Calu3 (cell line): ENCODE measurements at places on chromosomes 13 and 19. TPM values are rescaled to one million over a fixed set of nuclear protein-coding genes. Genes with fewer than 3 reads are reported as not detected.

The NKPD1 gene
- total RNA-seq: 0.64 TPM in 2 replicates

The CFAP97D2 gene
- not detected in 2 replicates for total RNA-seq

DNA sequence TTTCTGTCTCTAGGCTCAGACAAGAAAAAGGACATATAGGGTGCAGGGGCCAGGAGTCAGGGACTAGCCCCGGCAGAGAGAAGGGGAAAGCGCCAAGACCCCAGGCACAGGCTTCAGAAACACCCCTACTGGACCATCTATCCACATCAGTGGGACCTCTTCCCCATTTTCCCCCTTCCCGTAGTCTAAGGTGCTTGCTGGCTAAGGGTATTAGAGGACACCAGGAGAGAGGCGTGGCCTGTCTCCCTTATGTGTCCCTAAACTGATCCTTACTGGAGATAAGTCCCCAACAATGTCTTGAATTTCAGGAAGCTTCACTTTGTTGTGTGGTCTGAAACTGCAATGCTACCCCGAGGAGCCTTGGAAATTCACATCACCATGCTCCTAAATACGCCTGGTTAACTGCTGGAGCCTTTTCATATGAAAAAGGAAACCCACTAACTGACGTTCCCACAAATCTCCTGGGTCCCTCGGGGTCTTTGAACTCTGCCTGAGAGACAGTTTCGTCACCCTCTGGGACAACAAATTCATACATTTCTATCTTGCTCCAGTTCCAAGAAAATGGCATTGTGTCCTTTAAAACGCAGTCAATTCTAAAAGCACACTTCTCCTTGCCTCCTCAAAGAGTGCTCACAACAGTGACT, 197.7 kb downstream of the COL4A1 start:
- H3K4me3 ChIP-seq: no peak overlapping the region
- H3K27me3 ChIP-seq: no peaks in the 10 kb centered on the region
- no peak overlapping the region for H3K27ac ChIP-seq
- H3K36me3 ChIP-seq: no peaks in the 10 kb centered on the region

DNA sequence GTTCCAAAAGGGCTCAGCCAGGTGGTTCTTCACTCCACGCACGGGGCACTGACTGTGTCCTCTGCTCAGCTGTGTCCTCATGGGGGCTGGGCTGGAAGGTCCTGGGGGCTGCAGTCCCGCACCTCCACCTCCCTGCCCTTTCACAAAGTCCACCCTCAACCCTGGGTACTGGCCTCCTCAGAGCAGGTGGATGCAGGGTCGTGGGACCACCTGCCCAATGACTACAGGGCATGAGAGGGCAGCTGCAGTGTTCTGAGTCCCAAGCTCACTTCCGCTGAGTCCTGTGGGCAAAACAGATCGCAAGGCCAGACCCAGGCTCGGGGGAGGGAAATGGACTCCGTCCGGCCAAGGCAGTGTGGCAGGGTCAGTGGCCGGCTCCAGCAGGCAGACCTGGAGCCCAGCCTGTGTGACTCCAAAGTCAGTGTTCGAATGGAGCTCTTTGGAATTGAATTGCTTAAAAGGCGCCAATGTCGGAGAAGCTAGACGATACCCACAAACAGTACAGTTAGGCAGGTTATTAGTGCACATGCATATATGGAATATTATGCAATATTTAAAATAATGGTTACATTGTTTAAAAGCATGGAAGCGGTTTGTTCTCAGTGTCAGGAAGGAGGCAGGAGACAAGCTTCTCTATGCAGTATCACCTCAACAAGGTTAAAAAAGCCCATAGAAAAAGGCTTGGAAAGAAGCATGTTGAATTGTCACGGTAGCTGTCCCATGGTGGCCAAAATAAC, 54.8 kb downstream of the MCF2L start:
- H3K36me3 ChIP-seq: no peaks in the 10 kb centered on the region
- DNase-seq: no peak
- H3K4me1 ChIP-seq: no peaks in the 10 kb centered on the region
- H3K4me3 ChIP-seq: no peak overlapping the region
- H3K27me3 ChIP-seq: no peaks in the 10 kb centered on the region
- H3K27ac ChIP-seq: no peak overlapping the region

GRCh38 chr19:3852614-3853254, 16.1 kb downstream of the ZFR2 start:
- H3K27me3 ChIP-seq: no peaks in the 10 kb centered on the region
- H3K36me3 ChIP-seq: peaks cover 5% of the 10 kb centered on the region
- H3K4me1 ChIP-seq: peaks cover 26% of the 10 kb centered on the region
- no peak overlapping the region for H3K27ac ChIP-seq
- H3K4me3 ChIP-seq: no peak overlapping the region
